B cell (primary cell): ENCODE measurements at places on chromosomes 2 and 18. TPM values are rescaled to one million over a fixed set of nuclear protein-coding genes. Genes with fewer than 3 reads are reported as not detected.

GRCh38 chr2:207635468-207636200, 10.4 kb upstream of the METTL21A start:
- H3K27ac ChIP-seq: no peak overlapping the region
- H3K27me3 ChIP-seq: no peaks in the 10 kb centered on the region
- no peak overlapping the region for H3K4me3 ChIP-seq
- H3K36me3 ChIP-seq: no peaks in the 10 kb centered on the region
- no peak for DNase-seq

AKAIN1 gene
- polyA plus RNA-seq: not detected in 2 replicates

DNA sequence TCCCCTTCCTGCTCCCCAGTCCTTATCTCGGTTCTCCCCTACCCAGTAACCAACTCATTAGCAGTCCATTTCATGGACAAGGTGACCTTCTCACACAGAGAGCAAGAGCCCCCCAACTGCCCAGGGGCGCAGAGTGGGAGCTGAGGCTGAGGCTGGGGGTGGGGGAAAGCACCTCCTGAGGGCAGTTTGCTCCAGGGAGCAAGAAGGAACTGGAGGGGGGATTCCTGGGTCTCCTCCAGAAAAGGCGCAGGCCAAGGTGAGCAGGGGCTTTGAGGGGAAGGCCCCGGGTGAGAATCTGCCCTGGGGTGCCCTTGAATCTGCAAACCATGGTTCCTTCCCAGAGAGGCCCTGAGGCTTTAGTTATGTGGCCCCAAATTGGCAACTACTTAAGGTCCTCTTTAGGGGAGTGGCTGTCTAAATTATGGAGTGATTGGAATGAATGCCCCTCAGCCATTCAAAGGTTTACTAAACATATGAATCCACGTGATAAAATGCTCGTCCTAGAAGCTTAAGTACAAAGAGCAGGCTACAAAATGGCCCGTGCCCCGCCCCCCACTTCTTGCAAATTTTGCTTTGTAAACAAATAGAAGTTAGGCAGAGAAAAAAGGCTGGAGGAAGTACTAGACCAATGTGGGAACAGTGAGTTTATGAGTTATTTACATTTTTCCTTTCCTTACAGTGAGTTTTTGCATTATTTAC, 123.5 kb upstream of the HS6ST1 start:
- H3K36me3 ChIP-seq: no peaks in the 10 kb centered on the region
- DNase-seq: no peak
- H3K4me1 ChIP-seq: no peaks in the 10 kb centered on the region
- H3K27ac ChIP-seq: no peak overlapping the region
- H3K4me3 ChIP-seq: no peak overlapping the region

DNA sequence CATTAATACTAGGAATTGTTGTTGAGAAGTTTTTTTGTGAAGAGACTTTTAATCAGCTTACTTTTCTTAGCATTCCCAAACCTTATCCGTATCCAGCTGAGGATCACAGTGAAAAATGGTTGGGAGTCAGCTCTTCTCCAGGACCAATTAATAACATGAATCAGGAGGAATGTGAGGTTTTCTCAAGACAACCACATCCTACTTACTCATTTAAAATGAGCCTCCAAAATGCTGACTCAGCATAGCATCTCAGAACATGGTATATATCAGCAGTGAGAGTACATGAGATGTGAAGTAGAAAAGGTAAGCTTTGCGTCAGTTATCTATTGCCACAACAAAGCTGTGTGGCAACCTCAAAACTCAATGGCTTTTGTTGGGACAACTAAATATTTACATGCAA, 140.3 kb downstream of the NRP2 start:
- H3K27ac ChIP-seq: no peak overlapping the region
- H3K36me3 ChIP-seq: no peaks in the 10 kb centered on the region
- no peak for DNase-seq
- H3K4me3 ChIP-seq: no peak overlapping the region
- H3K27me3 ChIP-seq: no peaks in the 10 kb centered on the region
- H3K4me1 ChIP-seq: no peaks in the 10 kb centered on the region

SIX3 gene
- not detected in 2 replicates for polyA plus RNA-seq

DNA sequence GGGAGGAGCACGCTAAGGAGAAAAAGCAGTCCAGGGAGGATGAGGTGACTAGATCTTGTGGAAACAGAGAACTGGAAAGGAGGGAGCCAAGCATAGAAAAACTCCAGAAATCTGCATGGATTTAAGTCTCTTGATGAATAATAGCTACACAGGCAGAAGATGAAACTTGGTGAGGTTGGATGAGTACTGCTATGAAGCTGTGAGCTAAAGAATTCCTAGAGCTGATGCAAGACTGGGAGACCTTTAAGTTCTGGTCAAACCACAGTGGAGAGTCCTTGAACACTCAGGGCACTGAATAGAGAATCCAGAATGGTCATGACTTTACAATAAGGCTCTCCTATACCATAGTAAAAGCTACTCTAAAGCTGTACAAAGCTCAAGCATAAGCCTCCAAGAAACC, 18.4 kb upstream of the PIEZO2 start:
- H3K27ac ChIP-seq: no peak overlapping the region
- H3K27me3 ChIP-seq: no peaks in the 10 kb centered on the region
- no peak for DNase-seq
- H3K36me3 ChIP-seq: no peaks in the 10 kb centered on the region

NOP58 gene
- polyA plus RNA-seq: 58.2 and 203 TPM in 2 replicates

DNA sequence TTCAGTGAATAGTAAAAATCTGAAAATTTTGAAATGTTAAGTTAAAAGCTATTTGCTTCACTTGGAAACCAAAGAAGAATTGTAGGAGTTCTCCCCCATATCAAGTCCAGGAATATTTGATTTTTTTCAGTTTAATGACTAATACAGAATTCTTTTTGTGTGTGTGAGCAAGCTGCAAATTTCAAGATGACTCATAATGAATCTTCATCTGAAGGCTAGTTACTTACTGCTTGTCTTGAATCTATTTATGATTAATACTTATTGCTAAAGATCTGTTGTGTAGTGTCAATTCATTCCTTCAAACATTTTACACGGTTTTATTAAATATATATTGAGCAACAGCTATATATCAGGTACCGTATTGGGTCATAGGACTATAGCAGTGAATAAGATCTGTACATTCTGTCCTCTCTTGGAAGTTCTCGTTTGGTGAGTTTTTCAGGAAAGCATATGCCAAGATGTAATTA, 47.8 kb upstream of the CAVIN2 start:
- H3K4me1 ChIP-seq: no peaks in the 10 kb centered on the region
- no peaks in the 10 kb centered on the region for H3K36me3 ChIP-seq
- no peak overlapping the region for H3K4me3 ChIP-seq
- H3K27me3 ChIP-seq: no peaks in the 10 kb centered on the region

DNA sequence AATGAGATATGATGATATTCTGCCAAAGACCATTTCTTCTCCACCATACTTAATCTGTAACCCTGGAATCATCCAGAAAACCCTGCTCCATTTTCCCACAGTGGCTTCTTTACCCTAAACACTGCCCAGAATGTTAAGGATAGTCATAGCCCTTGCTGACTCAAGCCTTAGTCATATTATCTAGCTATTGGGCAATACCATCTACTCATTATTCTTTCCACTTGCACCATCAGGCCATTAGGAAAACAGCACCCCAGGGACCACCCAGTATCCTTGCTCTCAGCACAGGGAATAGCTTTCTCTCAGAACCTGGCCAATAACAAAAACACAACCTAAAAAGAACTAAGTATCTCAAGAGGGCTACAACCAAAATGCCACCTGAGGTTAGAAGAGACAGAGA, 445.7 kb upstream of the SLC14A2 start:
- no peak for DNase-seq
- no peaks in the 10 kb centered on the region for H3K4me1 ChIP-seq
- no peak overlapping the region for H3K4me3 ChIP-seq
- H3K36me3 ChIP-seq: no peaks in the 10 kb centered on the region
- H3K27me3 ChIP-seq: no peaks in the 10 kb centered on the region

DNA sequence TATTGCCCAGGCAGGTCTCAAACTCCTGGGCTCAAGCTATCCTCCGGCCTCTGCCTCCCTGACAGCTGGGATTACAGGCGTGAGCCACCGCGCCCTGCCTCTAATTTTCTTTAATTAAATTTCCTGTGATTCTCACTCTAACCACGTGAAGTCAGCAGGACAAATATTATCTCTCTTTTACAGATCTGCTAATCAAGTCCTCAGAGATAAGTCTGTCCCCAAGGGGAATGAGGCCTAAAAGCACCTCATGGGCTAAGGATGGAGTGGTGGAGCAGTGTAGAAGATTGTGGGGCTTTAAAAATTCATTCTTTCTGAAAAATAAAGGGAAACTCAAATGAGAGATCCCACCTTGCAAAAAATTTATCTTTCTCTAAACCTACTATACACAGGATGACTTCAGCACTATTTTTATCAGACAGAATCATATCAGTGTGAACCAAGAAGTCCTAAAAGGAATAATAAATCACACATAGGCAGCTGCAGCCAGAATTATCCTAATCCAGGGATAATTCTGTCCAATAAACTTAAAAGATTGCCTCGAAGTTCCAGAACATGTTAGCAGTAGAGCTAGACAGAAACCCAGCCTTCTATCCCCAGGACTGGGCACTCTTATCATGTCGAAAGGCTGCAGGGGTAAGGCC, 38.3 kb upstream of the BMPR2 start:
- no peaks in the 10 kb centered on the region for H3K36me3 ChIP-seq
- no peaks in the 10 kb centered on the region for H3K27me3 ChIP-seq
- H3K4me3 ChIP-seq: no peak overlapping the region
- no peaks in the 10 kb centered on the region for H3K4me1 ChIP-seq
